ENCODE measurements at places on chromosomes 11 and 22.

- DNase-seq, result no peak
These were observed 7.5 kb upstream of the MICAL3 start for GRCh38 chr22:18031695-18032454.

DNA sequence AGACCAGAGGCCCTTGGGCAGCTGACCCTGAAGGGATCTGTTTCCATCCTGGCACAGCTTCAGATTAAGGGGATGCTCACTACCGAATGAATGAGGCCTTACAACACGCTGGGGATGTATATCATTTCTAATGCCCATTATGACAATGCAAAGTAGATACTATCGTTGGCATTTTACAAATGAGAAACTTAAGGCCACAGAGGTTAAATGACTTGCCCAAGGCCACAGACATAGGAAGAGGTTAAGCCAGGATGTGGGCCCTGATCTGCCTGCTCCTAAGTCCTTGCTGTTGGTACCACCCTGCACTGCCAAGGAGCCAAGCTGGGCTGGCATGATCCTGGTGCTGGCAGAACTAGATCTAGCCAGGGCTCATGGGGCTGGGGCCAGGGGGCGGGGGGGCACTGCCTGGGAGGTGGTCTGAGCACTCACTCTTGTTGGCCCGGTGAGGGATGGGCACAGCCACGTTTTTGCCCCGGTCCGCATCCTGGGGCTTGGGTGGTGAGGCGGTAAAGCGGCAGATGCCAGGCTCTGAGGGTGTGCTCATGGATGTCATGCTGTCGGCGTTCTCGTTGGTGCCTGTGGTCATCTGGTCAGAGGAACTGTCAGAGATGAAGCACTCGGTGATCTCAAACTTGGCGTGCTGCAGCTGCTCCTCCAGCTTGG lies 102.8 kb downstream of the CEP164 start:
- no peak for DNase-seq

DNA sequence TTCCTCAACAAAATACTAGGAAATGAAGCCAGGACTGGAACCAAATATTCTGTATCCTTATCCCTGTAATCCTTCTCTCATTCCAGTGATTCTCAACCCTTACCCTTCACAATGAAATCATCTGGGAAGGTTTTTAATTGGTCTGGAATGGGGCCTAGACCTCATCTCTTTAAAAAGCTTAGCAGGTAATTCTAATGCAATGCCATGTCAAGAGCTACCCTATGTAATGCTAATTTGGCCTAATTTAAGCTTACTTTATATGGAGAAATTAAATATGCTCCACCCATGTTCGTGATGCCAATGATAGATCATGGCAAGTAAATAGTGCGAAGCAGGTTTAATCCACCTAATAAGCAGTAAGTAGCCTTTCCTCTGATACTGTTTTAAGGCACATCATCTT lies 101.7 kb downstream of the SGSM3 start:
- DNase-seq, result no peak

DNA sequence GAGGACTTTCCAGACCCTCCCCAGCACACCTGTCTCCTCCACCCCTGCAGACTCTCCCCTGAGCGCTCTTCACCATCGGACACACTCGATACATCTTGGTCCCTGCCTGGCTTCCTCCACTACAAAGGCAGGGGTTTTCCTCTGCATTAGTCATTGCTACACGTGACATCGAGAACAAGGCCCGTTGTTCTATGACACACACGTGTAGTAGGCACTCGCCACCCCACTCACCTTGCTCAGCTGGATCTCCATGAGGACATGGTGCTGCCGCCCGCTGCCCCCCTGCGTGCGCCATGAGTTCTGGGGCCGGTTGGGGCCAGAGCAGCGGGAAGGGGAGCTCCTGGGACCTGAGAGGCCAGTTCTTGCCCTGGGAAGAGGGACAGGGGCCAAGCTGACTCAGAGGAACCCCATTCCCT lies 16.7 kb downstream of the ATG2A start:
- DNase-seq, result peak; percentile 25

- DNase-seq, result no peak
These were observed 102.1 kb upstream of the APOA1 start for GRCh38 chr11:116939499-116939898.

DNA sequence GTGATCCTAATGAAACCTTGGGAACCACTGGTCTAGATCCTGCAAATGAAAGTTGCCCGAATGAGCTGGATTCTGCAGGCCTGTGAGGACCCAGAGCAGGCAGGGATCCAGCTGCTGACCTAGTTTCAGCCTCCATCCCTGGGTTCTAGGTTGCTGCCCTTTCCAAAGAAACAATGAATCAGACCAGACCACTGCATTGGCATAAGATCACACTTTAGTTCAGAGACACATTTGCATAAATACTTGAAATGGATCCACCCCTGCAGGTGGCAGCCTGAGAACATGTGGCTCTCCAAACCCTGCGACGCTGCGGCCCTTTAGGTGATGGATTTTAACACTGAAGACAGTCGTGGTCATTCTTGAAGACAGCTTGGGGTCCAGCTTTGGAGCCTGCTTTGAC lies 23.7 kb downstream of the ADAMTS8 start:
- no peak for DNase-seq

DNA sequence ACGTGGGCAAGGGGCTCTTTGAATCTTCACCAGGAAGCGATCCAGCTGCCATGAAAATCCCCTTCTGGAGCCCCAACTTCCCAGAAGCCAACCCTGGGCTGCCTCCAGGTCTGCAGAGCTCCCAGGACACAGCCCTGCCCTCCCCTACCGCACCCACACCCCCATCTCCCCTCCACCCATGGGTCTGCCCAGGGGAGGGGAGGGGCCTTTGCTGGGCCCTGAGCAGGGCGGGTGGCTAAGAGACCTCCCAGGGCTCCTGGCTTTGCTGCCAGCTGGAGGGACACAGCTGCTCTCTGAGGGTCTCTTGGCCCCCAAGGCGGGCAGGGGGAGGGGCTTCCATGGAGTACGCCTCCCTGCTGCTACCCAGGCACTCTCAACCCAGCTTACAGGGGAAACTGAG lies 64.1 kb downstream of the WNT7B start:
- DNase-seq, result no peak

GRCh38 chr11:27281740-27282590 lies 81.0 kb downstream of the CCDC34 start:
- no peak for DNase-seq

DNA sequence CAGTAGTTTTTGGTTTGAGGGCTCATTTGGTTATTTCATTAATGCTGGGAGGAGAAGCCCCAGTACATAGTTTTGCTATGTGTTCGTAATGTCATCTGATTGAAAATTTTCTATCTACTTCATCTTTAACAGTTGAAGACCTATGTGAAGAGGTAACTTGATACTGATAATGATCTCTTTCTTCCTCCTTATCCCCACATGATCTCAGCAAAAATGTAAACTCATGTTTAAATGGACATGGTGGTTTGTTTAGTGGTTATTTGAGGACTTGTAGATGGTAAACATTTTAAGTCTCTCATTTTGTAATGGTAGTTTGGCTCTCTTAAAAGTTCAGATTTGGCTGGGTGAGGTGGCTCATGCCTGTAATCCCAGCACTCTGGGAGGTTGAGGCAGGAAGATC lies 53.7 kb upstream of the SPTBN2 start:
- DNase-seq, result no peak

DNA sequence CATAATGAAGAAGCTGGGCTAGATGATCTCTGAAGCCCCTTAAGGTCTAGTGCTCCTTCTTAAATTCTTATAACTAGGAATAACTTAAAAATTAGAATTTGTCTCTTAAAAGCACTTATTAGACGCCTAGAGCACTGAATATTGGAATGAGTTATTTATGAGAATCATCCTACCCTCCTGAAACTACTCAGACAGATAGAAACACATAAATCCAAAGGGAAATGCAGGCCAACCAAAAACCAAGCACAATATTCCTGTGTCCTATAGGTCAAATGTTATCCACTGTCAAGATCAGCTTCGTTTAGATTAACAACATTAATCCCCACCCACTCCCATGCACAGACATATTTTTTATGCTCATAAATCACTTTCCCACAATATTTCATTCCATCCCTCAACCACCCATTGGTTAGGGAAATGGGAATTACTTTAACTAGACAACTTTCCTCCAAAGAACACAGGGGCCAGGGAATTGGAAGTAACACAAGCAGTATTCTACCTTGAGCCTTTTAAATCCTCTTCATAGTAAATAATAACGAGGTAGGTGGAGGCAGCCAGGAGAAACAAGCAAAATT lies 87.1 kb downstream of the CD44 start:
- DNase-seq, result no peak

DNA sequence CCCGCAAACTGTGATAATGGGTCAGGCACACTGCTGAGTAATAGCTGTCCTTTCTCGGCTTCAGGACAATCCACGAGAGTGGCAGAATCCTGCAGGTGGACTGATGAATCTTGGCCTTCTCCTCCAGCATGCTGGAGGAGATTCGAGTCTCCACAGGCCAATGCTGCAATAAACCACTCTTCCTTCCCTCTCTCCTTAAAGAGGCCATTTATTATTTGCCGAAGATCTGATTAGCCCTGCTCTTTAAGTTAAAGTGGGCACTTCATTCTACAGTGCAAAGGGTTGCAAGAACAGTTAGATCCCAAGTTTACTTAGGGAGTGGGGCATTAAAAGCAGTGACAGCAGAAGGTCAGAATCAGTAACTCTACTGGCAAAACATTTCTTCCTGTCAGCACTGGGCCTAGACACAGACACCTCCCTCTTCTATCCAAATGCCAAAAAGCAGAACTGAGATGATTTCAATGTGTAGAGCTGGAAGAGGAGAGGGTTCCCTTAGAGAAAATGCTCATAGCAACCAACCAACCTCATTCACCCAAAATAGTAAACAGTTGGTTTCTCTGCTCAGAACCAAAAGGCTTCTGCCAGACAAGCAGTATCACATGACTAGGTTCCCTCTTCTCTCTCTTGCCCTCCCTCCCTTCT lies 121.7 kb downstream of the SGSM3 start:
- DNase-seq, result no peak

DNA sequence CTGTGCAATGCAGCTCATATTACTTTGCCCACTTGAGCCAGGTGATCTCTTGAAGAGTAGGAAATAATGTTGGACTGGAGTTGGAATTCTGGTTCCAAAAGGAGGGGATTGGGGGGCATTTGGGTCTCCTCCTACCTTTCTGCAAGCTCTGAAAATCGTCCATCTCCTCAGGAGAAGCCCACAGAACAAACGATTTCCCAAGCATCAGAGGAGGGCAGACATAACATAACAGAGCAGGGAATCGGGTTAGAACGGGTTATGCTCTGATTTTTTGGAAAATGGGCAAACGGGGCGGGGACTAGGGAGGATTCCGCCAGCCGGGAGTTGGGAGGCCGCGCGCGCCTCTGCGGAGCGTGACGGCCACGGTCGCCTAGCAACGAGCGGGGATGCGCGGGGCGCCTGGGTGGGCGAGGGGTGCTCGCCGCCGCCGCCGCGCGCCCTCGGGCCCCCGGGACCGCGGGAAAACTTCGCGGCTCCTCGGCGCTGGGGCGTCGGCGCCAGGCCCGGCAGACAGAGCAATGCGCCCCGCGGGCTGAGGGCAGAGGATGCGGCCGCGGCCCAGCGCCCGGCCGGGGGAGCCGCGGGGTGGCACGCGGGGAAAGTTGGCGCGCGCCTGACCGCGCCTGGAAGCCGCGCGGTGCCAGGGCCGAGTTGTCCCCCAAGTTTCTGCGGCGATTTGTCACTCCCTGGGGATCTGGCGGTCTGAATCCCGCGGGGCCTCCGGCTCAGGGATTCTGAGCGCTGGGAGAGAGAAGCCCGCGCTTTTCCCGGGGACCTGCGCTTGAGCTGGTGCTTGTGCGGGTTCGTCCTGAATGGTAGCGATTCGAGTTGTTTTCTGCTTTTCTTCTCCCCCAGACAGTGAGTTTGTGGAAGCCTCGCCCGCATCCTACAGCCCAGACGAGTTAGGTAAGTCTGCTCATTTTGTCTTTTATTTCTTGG lies 27.8 kb upstream of the AMOTL1 start:
- DNase-seq, result no peak

- DNase-seq, result no peak
These were observed 2.1 kb downstream of the AIP start for GRCh38 chr11:67484847-67485311.

DNA sequence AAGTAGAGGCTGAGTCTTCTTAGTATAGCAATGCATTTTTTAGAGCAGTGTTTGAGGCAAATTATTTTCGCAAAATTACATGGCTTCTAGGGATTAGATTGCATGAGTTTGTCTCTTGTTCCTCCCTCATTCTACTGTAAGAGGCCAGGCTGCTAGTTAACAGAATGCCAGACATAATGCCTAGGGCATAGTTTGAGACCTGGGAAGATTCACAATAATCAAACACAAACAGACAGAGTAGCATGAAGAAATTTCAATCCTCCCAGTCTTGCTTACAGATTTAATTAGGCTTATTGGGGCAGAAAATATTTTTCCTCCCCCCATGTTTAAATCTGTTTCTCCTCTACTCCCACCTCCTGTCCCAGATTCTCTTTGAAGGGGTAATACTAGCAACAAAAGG lies 48.3 kb downstream of the ARHGEF12 start:
- DNase-seq, result no peak

- no peak for DNase-seq
These were observed 46.9 kb upstream of the OR4B1 start for GRCh38 chr11:48169717-48170116.

- no peak for DNase-seq
These were observed 89.6 kb downstream of the ISX start for GRCh38 chr22:35155403-35156025.

- no peak for DNase-seq
These were observed 163.6 kb upstream of the ISX start for GRCh38 chr22:34902335-34902734.

DNA sequence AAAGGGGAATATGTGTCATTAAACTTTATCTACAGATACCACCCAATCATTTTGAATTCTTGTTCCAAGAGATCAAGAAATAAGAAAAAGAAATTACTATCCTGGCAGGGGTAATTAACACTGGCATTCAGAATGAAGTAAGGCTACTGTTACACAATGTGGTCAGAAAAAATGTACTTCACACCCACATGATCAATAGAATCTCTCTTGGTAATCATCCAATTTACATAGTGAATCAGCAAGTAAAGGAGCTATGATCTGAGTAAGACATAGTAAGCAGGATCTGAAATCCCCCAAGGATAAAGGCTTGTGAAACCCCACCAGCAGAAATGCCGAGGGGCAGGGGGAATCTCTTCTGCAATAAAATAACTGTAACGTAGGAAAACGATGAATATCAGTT lies 466.5 kb downstream of the FAM181B start:
- no peak for DNase-seq

DNA sequence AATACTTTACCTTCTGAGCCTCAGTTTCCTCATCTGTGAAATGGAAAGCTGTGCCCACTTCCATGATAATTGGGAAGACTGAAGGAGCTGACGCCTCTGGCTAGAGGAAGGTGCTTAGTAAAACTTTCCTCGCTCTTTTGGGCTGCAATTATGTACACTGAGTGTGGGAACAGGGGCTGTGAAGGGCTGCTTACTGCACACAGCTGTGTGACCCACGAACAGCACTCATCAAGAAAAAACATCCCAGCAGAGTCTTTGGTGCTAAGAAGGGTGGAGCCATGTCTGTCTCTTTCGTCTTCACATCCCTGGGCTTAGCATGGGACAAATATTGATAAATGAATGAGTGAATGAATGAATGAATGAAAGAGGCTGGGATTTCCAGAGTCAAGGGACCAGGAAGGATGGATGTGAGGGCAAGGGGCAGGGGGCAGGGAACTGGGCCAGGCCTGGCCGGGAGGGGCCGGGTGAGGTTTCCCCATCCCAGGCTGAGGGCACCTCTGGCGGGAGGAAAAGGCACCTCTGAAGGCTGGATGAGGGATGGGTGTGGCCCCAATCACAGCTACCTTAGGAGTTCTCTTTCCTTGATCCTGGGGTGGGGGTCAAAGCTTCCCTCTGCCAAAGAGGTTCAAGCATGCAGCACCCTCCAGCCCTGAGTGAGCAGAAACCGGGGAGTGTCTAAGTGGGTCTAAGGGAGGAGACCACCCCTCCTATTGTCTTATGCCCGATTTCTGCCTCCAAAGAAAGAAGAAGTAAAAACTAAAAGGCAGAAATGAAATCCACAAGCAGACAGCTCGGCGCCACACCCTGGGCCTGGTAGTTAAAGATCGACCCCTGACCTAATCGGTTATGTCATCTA lies 9.2 kb upstream of the CD5 start:
- no peak for DNase-seq

Data from activated CD8-positive, alpha-beta memory T cell treated with anti-CD3 and anti-CD28 coated beads for 1 hour (primary cell).